ENCODE measurements at places on chromosomes 2 and 18. TPM values are rescaled to one million over a fixed set of nuclear protein-coding genes. Genes with fewer than 3 reads are reported as not detected.

MRPL30 gene
- 35.6 TPM for total RNA-seq

MAPK4 gene
- not detected for total RNA-seq

FNDC4 gene
- 31.9 TPM for total RNA-seq

DSG1 gene
- not detected for total RNA-seq

CRYGD gene
- total RNA-seq, result not detected

TMEM200C gene
- not detected for total RNA-seq

ASXL2 gene
- 6.6 TPM for total RNA-seq

KCNS3 gene
- total RNA-seq, result 0.18 TPM

PRSS56 gene
- not detected for total RNA-seq

AQP4 gene
- total RNA-seq, result not detected

DYSF gene
- 0.58 TPM for total RNA-seq

ATP6V1C2 gene
- total RNA-seq, result 0.18 TPM

ALLC gene
- total RNA-seq, result not detected

TPO gene
- not detected for total RNA-seq

MYL1 gene
- total RNA-seq, result not detected
